Suppressor macrophage (primary cell): ENCODE measurements at places on chromosomes 16 and 17.
A peak's percentile ranks its signal among the peaks of the same experiment; 100 is the strongest.

DNA sequence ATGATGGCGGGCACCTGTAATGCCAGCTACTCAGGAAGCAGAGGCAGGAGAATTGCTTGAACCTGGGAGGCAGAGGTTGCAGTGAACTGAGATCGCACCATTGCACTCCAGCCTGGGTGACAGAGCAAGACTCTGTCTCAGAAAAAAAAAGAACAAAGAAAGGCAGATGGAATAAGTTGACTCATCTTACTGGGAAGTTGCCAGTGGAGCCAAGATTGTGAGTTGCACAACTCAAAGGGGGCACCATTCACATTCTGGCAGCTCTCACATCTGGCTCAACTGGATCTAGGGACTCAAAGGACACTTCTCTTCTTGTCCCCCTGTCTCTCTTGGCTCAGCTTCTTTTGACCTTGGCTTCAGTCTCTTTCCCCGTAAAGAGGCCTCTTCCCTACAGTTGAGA is 53.7 kb upstream of the ETV4 start:
- peak; percentile 46 for DNase-seq

GRCh38 chr16:46583036-46583435 is 38.1 kb downstream of the SHCBP1 start:
- DNase-seq, result no peak

- DNase-seq, result peak; percentile 77
Measured at GRCh38 chr16:66605177-66605978, 874 bp downstream of the CMTM3 start.

DNA sequence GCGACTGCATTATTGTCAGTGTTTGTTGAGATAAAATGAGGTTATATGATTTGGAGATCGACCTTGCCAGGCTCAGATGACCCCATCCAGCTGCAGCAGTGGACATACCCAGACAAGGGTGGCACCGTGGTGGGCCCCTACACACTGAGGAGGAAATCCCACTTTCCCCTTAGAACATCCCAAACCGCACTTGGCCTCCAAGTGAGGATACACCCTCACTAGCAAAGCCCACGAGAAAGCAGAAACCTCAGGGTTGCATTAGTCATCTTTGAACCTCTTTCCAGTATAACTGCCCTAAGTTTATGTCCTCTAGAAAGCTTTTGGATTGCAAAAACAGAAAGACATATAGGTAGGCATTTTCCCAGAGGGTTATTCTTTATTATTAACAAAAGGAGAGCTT is 101.5 kb downstream of the CLEC16A start:
- no peak for DNase-seq

GRCh38 chr16:88365244-88365865 is 17.4 kb upstream of the ZNF469 start:
- DNase-seq, result no peak

DNA sequence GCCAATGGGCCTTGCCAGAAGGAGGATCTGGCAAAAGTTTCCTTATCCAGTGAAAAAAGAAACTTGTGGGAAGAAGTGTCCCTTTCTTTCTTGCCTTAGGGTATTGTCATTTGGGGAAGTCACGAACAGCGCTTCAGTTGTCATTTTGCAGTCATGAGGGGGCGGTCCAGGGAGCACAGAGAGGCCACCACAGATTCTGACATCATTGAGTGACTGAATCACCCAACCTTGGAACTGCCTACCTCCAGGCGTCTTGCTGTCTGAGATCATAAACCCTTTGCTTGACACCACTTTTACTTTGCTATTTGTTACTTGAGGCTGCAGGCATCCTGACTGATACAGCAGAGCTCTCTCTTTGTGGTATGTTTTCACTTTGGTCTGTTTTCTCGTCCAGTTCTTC is 3.1 kb upstream of the WSCD1 start:
- DNase-seq, result peak; percentile 48

GRCh38 chr17:57168695-57169094 is 83.6 kb downstream of the AKAP1 start:
- DNase-seq, result no peak

DNA sequence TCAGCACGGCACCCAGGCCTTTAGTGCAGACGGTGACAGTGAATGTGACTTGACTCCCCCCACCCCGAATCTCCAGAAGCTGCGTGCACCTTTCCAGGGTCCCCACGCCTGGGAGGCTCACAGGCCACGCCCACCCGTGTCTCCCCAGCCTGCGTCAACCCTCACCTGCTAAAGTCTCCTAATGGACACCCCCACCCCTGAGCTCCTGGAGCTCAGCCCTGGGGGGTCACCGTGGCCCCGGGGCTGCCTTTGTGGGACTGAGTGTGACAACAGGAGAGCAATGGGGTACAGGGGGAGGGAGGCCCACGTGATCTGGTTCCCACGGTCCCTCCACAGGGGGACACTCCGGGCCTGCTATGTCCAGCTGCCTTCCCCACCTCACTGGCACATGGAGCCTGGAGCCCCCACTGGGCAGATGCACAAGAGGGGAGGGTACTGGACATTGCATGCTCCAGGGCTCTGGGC is 7.4 kb upstream of the FASN start:
- DNase-seq, result no peak

GRCh38 chr17:45332989-45333701 is 16.3 kb upstream of the MAP3K14 start:
- peak; percentile 92 for DNase-seq

- DNase-seq, result no peak
Measured at GRCh38 chr17:65533056-65533745, 28.2 kb downstream of the AXIN2 start.
